HT1080 (cell line): ENCODE measurements at places on chromosomes 1 and 21. TPM values are rescaled to one million over a fixed set of nuclear protein-coding genes. Genes with fewer than 3 reads are reported as not detected.

The SLAMF6 gene
- not detected in 2 replicates for total RNA-seq

- no peak for DNase-seq
Observed at GRCh38 chr21:40070871-40071270, 203.6 kb downstream of the PCP4 start.

DNA sequence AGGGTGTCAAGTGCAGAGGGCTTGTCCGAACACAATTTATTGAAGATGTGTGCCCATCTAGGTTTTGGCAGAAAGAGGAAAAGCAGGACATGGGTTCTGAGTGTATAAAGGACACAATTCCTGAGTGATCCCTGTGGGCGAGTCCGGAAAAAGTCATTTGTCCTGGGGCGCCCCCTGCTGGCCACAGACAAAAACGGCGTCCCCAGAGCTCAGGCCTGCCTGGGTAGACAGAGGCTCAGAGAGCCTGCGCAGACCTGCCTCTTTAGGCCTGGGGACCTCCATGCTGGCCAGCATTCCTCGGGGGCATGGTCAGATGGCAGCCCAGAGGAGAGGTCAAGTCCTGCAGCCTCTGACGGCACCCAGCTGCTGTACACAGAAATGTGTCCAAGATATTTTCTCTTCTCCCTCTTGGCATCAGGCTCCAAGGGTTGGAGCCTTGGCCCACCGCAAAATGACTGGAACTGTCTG lies 65.5 kb upstream of the LRP8 start:
- DNase-seq = peak; percentile 76

The BRDT gene
- not detected in 2 replicates for total RNA-seq

- DNase-seq = peak; percentile 63
Observed at GRCh38 chr1:184296466-184297243, 90.2 kb upstream of the C1orf21 start.

GRCh38 chr1:147215540-147215916 lies 9.6 kb downstream of the FMO5 start:
- no peak for DNase-seq
